Esophagus muscularis mucosa (tissue), 4 donors: ENCODE measurements at places on chromosomes 12 and 14. TPM values are rescaled to one million over a fixed set of nuclear protein-coding genes. Genes with fewer than 3 reads are reported as not detected.

Gene NELL2
- 5.2 TPM for total RNA-seq

- no peaks in the 10 kb centered on the region for H3K36me3 ChIP-seq
- H3K4me3 ChIP-seq = no peak overlapping the region
- H3K27ac ChIP-seq = no peak overlapping the region
- no peak for DNase-seq
Measured at GRCh38 chr12:114698566-114699163, 14.7 kb upstream of the TBX3 start.

GRCh38 chr12:2501464-2502191 is 293.1 kb upstream of the FKBP4 start:
- peak overlapping the region; percentile 3 for H3K27ac ChIP-seq
- no peak for DNase-seq
- no peak overlapping the region for H3K4me3 ChIP-seq
- peaks cover 58% of the 10 kb centered on the region for H3K36me3 ChIP-seq
- peaks cover 24% of the 10 kb centered on the region for H3K4me1 ChIP-seq

- H3K4me1 ChIP-seq = no peaks in the 10 kb centered on the region
- H3K36me3 ChIP-seq = no peaks in the 10 kb centered on the region
Measured at GRCh38 chr12:78324234-78324633, 493.5 kb downstream of the NAV3 start.

DNA sequence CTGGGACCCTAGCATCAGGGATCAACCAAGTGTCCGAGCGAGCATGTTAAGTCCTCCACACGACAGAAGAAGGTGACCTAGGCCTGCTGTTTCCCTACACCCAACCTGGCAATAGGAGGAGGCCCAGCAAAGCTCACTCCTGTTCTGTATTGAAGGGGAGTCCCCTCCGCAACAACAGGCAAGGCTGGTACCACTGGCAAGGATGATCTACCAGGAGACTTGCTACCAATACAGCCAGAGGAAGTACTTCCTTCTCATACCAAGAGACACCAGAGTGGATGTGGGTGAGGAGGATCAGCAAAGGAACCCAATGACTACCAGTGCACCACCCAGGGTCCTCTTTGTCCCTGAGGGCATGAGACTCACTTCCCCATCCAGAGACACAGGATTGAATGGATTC is 4.9 kb downstream of the KLRC1 start:
- no peaks in the 10 kb centered on the region for H3K4me1 ChIP-seq
- DNase-seq = no peak
- H3K36me3 ChIP-seq = no peaks in the 10 kb centered on the region
- H3K27me3 ChIP-seq = no peaks in the 10 kb centered on the region
- H3K27ac ChIP-seq = no peak overlapping the region
